ENCODE measurements at places on chromosomes 12 and 14. TPM values are rescaled to one million over a fixed set of nuclear protein-coding genes. Genes with fewer than 3 reads are reported as not detected.

The PIK3C2G gene
- total RNA-seq: not detected

- peak; percentile 96 for DNase-seq
Observed at GRCh38 chr14:104882325-104882973, 17.4 kb downstream of the CEP170B start.

- peak; percentile 90 for DNase-seq
Observed at GRCh38 chr12:52884526-52885293, 20.2 kb downstream of the KRT8 start.

The CCDC91 gene
- 19.6 TPM for total RNA-seq

DNA sequence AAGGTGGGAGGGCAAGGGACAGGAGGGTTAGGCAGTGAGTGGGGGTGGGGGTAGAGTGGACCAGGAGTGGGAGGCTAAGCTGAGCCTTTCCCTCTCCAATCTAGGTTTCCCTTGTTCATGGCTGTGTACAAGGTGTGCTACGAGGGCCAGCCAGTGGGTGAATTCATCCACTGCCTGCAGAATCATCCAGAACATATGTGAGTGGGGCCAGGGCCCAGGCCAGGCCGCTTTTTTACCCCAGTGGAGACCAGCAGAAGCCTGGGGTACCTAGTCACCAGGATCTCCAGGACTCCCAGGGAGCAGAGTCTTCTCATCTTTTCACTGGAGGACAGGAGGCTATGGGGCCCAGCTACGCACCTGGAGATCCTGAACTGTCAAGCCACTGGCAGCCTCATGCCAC is 2.7 kb upstream of the COX14 start:
- DNase-seq: no peak

- DNase-seq: no peak
Observed at GRCh38 chr12:52211716-52212585, 20.1 kb upstream of the KRT80 start.

DNA sequence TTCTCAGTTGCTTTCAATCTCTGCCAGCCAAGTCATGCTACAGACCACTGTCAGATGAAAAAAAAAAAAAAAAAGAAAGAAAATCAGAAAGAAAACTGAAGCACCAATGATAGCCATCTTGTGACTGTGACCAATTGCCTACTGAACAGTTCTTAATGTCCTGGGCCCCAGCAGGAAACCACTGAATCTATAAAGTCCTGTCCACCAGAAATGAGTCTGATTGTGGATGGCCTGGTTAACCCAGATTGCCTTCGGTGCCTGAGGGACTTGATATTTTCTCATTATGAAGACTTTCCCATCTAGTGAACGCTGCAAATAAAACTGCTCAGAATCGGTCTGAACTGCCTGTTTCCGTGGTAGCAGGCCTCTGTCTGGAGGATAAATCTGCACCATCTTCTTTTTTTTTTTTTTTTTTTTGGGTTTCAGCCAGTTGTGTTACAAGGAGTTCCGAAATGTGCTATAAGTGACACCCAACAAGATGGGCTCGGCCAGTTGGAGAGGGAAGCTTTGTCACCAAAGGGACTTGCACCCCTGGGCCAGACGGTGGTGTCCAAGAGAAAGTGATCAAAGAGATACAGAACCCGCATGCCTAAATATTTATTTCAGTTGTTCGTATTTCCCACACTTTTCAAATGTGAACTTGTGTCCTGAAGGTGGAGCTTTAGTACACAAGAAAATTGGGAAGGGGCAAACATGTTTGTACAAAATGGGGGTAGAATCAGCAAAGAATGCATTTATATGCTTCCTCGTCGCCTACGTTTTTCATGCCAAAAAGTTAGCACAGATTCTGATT is 3.0 kb upstream of the PLXNC1 start:
- DNase-seq: no peak

The CCND2 gene
- 104 TPM for total RNA-seq

The GPX2 gene
- total RNA-seq: 0.79 TPM

DNA sequence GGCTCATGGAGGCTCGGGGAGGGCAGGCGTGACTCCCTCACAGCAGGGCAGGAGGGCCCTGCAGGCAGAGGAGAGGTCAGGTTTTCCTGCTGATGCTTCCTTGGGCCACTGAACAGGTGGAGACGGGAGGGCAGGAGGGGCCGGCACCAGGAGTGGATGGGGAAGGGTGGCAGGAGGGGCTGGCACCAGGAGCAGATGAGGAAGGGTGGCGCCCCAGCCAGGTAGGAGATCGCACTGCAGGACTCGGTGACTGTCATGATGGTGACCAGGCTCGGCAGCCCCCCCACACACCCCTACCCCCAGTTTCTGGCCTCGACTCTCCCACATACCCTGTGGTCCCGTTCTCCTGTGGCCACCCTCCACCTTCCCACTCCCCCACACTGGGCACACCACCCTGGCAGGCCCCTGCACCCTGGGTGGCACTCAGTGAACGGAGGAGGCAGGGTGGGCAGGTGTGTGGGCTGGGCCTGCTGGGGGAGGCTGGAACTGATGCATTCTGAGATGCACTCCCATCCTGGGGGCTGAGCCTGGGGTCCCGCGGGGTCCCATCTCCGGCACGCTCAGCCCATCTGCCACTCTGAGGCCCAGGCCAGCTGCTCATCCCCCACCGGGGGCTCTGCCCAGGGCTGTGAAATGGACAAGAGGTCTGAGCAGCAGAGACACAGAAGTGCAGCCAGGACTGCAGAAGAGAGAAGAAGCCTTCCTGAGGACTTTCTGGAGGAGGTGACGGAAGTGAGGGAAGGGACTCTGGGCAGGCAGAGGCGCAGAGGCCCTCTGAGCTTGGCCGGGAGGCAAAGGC is 2.8 kb downstream of the NUDT14 start:
- no peak for DNase-seq

The CD27 gene
- 0.37 TPM for total RNA-seq

- DNase-seq: no peak
Observed at GRCh38 chr12:26668847-26669246, 164.1 kb downstream of the ITPR2 start.

- no peak for DNase-seq
Observed at GRCh38 chr14:55038708-55039107, 11.7 kb downstream of the SOCS4 start.

- no peak for DNase-seq
Observed at GRCh38 chr12:120404271-120404670, 33.6 kb upstream of the COX6A1 start.

DNA sequence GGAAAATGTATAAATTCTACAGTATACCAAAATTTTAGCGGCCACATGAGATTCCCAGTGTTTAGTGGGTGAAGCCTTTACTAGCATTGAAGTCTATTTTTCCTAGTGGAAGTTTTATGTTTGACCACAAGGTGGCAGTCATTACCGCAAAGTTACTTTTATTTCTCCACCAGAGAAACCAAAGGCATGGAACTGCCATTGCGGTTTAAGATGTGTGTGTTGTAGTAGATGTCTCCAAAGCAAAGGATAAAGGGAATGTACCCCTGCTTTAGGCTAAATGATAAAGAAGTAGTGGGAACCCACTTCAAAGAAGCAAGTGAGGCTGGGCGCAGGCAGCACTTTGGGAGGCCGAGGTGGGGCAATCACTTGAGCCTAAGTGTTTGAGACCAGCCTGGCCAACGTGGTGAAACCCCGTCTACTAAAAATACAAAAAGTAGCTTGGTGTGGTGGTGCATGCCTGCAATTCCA is 140.5 kb downstream of the PRKCH start:
- no peak for DNase-seq

- DNase-seq: peak; percentile 86
Observed at GRCh38 chr12:107670999-107671643, 14.5 kb upstream of the PWP1 start.

The AMN gene
- total RNA-seq: 1.9 TPM

The HOXC9 gene
- not detected for total RNA-seq

GRCh38 chr14:54902143-54902520 is 494 bp downstream of the GCH1 start:
- peak; percentile 74 for DNase-seq

The MORN3 gene
- 0.37 TPM for total RNA-seq

DNA sequence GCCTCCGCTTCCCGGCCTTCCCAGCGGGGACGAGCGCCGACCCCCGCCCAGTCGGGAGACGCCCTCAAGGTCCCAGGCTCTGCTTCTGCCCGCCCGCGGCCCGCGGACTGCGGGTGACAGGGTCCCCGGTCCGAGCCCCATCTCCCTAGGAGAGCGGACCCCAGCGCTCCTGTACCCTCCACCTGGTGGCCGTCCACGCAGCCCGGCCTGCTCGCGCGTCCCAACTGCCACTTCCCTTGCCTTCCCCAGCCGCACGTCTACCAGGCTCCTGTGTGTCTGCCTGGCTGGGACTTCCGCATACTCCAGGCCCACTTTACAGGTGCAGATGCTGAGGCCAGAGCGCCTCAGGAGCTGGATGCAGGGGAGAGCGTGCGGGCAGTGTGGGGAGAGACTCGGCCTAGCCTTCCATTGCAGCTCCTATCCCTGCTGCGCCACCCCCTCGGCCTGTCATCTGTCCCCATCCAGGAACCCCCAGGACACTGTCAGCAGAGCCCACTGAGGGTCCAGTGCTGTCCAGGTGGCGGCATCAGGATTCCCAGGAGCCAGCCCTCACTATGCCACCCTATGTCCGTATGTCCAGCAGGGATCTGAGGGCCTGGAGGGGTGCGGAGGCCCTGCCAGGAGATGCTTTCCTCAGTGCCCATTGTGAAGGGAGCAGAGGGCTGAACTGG is 8.0 kb upstream of the ANKRD9 start:
- peak; percentile 60 for DNase-seq

- DNase-seq: peak; percentile 52
Observed at GRCh38 chr12:56601503-56601902, 28.6 kb downstream of the BAZ2A start.

The PDZRN4 gene
- total RNA-seq: not detected

DNA sequence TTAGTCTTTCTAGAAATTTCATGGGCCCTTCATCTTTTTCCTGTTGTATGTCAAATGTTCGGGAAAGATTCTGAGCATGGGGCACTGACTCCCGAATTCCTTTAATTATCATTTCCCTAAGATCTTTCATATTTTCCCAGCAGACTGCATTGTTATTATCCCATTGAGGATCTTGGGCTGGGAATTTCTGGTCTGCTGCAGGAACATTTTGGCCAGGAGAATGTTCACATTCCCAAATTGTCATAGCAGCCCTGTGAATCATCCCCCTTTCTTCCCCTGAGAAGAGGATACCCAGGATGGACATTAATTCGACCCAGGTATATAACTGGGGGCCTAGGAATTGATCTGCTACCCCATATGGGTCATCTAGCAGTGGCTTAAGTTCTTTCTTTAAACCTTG is 112.5 kb downstream of the RIN3 start:
- no peak for DNase-seq

The KRT72 gene
- total RNA-seq: not detected

The MYO1H gene
- 0.11 TPM for total RNA-seq

GRCh38 chr12:105773471-105773870 is 365.3 kb downstream of the NUAK1 start:
- DNase-seq: no peak

GRCh38 chr12:124111006-124111405 is 138.0 kb downstream of the ZNF664 start:
- no peak for DNase-seq

GRCh38 chr14:57933349-57933748 is 67.5 kb upstream of the SLC35F4 start:
- no peak for DNase-seq

The INHBC gene
- not detected for total RNA-seq

The PITPNM2 gene
- total RNA-seq: 1.2 TPM

The CFAP54 gene
- 0.24 TPM for total RNA-seq

DNA sequence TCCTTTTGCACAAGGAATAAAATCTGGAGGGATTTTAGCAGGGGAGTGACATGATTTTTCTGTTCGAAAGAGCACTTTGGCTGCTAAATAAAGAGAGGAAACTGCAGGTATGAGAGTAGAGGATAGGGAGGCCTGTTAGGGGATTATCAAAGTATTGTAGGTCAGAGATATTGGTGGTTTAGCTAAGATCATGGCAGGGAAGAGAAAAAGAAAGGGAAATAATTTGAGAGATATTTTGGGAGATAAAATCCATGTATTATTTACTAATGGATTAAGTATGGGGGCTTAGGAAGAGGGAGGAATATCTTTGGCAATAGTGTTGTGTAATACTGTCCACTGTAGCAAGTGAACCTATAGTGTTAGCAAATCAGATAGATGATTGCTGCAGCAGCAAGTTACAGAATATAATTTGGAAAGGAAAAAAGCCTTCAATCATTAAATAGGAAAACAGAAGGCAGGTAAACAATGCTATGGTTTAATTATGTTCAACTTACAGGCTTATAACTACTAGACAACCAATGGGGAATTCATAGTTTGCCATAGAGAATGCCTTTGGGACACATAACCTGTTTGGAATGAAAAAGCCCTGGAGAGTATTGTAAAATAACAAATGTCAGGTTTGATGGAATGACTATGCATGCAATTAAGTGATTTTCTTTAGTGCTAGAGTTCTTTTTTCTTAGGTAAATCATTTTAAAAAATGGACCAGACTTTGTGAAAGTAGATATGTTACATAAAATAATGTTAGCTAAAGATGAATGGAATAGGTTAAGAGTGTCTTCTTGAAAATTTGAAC is 50.5 kb downstream of the ADIPOR2 start:
- DNase-seq: no peak

DNA sequence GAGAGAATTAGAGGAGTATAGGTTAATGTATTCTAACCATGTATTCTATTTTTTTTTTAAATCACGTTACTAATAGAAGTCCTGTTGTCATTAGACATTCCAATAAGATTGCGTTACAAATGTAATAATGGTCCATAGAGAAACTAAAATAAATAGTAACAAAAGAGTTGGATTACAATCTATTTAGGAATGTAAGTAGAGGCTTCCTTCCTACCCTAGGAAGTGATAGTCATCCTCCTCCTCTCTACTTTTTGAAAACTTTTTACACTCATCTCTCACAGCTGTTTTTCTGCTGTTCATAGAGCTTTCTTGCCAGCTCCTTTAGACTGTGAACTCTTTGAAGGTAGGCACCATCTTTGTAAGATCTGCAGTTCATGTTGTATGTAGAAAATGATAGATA is 23.6 kb downstream of the TRHDE start:
- no peak for DNase-seq

DNA sequence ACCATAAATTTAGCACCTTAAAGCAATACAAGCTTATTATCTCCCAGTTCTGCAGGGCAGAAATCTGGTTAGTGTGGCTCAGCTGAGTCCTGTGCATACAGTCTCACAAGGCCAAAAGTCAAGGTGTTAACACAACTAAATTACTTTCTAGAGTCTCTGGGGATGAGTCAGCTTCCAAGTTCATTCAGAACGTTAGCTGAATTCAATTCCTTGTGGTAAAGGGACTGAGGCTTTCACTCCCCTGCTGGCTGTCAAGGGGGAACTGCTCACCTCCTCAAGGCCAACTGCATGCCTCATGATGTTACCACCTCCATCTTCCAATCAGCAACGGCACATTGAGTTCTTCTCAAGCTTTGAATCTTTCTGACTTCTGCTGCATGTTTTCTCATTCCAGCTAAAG is 27.6 kb downstream of the EML5 start:
- no peak for DNase-seq

GRCh38 chr12:92735131-92735721 is 32.4 kb downstream of the PLEKHG7 start:
- no peak for DNase-seq

Data from H9 (cell line).